ENCODE measurements at places on chromosomes 12 and 14.

GRCh38 chr14:56394826-56395530, 184.6 kb upstream of the TMEM260 start:
- DNase-seq, result no peak

DNA sequence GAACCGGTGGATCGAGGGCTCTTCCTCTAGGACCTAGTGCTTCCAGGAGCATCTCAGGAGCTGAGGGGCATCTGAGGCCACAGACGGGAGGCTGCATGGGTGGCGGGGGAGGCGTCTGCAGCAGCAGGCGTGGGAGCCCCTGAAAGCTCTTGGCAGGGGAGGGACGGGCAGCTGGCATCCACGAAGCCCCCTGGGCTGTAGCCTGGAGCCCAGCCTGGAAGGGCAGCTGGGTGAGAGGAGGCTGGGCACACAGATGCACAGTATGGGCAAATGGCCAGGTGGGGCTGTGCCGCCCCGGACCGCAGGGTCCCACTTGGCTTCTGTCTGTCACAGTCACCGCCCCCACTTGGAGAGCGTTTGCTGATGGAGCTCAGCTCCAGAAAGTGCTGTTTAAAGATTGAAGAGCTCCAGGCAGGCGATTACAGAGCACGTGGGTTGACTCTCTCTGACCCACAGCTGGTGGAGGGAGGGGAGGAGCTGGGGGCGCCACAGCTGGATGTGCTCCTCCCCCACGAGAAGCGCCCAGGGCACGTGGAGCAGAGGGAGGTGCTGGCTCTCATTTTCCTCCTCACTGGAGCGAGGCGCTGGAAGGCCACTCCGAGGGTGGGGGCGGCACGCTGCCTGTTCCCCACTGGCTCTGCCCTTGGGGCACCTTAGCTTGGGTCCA, 155.0 kb upstream of the C14orf180 start:
- no peak for DNase-seq

- no peak for DNase-seq
Measured at GRCh38 chr14:76780875-76781647, 19.8 kb downstream of the VASH1 start.

- DNase-seq, result no peak
Measured at GRCh38 chr14:36221112-36221511, 44.6 kb upstream of the PTCSC3 start.

GRCh38 chr14:99731547-99732435, 47.7 kb downstream of the CYP46A1 start:
- DNase-seq, result no peak

DNA sequence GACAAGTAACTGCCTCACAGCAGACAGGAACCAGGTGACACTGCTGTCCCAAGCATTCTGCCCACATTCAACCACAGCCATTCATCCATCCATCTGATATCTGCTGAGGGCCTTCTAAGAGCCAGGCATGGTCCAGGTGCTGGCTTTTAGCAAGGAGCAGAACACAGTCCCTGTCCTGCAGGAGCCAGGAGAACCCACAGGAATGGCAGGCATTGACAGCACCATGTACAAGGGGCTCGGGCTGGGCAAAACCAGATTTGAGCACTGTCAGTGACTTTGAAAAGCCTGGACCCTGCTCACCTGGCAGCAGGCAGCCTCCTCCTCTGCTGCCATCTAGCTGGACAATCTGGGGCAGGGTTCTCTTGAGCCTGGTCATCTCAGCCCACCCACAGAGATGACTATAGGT, 137.0 kb downstream of the ZFP36L1 start:
- no peak for DNase-seq

DNA sequence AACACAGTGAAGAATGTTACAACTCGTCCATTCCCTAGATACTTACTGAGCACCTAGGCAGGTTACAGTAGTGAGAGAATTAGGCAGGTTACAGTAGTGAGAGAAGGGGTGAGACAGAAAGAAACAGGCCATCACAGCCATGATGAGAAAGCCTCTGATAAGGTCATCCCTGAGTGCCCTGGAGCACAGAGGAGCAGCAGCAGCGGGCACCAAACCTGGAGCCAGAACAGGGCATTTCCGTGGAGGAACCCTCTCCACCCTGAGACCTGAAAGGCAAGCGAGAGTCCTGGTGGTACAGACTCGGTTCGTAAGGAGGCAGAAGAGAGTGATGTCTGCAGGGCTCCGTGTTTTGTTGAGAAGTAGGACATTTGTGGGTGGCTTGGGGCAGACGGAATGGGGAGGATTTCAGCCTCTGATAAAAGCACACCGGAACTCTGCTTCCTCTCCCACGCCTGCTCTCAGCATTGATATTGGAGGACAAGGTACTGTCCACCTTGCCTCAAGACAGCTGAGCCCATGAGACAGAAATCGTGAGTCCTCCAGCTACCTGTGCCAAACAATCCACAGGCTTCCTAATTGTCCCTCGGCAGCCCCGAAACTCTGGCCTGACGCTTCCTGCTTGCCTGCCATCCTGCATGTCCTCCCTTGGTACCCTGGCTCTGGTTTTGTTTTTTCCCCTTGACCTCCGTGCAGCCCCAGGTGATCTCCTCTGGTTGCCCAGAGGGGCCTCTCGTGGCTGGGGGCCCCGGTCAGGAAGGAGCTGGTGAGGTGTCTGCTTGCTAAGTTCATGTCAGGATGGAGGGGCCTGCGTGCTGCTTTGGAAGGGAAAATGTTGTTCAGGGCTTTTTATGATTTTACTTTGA, 136.1 kb downstream of the GCH1 start:
- no peak for DNase-seq

GRCh38 chr12:68745376-68745903, 536 bp upstream of the SLC35E3 start:
- no peak for DNase-seq

DNA sequence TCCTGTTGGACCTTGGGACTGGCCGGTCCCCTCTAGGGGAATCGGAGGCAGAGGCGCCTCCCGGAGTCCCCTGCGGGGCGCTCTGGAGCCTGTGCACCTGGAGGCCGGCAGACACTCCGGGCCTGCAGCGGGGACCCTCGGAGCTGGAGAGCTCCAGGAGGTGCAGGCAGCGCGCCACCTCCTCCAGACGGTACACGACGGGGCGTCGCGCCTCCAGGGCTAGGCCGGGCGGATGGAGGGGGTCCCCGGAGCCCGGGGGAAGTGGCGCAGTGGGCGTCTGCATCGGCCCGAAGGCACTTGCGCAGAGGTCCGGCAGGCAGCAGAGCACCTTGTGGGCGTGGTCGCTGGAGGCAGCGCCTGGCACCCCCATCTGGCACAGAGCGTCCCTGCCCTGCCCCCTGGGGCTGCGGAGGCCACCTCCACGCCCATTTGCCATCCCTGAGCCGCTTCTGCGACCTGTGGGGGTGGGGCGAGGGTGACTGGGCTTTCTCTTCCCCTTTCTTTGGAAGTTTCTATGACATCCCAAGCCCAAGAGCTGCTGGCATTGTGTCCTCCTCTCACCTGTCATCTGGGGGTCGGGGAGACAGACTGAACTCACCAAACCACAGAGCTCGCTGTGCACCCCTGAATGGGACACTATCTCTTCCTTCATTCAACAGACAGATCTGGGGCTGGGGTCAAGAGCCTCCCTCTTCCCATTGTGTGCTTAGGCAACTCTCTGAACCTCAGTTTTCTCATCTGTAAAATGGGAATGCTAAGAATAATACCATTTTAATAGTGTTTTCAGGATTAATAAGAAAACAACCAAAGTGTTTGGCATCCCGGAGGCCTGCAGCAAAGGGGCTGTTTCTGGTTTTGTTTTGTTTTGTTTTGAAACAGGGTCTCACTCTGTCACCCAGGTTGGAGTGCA, 37.5 kb upstream of the CORO1C start:
- peak; percentile 3 for DNase-seq

Measured in stimulated activated CD4-positive, alpha-beta T cell treated with anti-CD3 and anti-CD28 coated beads, Interleukin-15, amount 100 ng/mL, for 48 hours (primary cell).